ENCODE measurements at places on chromosomes 4 and X.

DNA sequence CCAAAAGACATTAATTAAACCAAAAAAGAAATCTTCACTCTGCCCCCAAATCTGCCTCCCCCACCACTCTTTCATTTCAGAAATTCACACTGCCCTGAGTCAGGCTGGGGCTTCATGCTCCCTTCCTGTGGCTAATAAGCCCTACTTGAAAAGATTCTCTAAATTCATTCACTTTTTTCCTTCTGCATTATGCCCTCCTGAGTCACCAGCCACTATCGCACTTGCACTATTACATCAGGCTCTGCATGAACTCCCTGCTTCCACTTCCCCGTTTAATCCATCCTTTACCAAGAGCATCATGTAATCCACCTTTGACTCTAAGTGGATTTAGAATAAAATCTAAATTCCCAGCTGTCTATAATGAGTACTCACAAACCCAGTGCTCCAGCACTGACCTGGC, 295.4 kb upstream of the KLF3 start:
- DNase-seq, result no peak

DNA sequence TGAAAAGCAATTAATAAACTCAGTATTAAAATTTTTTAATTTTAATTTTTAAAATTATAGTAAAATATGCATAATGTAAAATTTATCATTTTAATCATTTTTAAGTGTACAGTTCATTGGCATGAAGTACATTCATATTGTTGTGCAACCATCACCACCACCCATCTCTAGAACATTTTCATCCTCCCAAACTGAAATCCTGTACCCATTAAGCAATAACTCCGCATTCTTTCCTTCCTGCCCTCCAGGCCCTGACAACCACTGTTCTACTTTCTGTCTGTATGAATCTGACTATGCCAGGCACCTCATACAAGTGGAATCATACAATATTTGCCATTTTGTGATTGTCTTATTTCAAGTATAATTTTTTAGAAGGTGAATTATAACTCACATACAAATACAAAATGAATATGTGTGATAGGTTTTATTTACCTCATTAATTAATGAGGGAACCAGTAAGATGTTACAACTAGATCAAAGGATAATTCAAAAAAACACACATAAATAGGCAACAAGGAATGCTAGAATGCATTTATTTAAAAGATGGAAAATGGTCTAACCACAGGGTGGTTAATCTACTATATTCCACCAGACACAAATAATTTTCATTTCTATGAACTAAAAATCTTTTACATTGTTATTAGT, 13.1 kb upstream of the AFF1 start:
- no peak for DNase-seq

- DNase-seq, result no peak
These were observed 954.3 kb downstream of the PCDH7 start for GRCh38 chr4:31674313-31674947.

GRCh38 chr4:111676533-111676932, 468.7 kb upstream of the FAM241A start:
- DNase-seq, result no peak

Measured in fibroblast of skin of left biceps (primary cell).